Stimulated activated CD8-positive, alpha-beta memory T cell treated with anti-CD3 and anti-CD28 coated beads, Interleukin-7, amount 100 ng/mL, for 1 hour (primary cell): ENCODE measurements at places on chromosomes 7 and 10.

DNA sequence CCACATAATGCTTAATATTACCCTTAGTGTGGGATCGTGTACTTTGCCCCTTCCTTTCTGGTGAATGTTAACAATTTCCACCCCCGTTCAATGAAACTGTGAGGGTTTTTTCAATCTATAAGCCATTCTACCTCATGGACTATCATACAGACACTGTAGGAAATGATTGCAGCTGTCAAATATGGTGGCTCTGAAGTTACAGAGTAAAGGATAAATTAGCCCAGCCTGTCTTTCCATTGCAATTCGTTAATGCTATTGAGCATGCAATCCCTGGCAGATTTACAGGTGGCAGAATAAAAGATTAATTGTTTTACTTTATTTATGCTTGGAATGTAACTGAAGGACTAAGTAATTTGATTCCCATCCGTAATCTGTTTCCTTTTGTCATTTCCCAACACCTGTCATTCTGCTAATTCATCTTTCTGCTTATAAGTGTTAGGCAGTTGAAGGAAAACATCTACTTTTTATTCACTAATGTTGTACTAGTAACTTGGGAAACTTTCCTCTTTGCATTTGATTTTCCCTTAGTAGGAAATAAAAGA is 1211.6 kb upstream of the LRRN3 start:
- no peak for DNase-seq

- no peak for DNase-seq
These were observed 241.5 kb downstream of the AUTS2 start for GRCh38 chr7:69839782-69840181.

GRCh38 chr7:51025668-51026067 is 243.0 kb upstream of the GRB10 start:
- no peak for DNase-seq

- no peak for DNase-seq
These were observed 40.7 kb downstream of the ARL4A start for GRCh38 chr7:12728192-12728538.

GRCh38 chr10:43012578-43012977 is 64.3 kb upstream of the RET start:
- no peak for DNase-seq

- DNase-seq, result no peak
These were observed 40.1 kb downstream of the SLC29A4 start for GRCh38 chr7:5322621-5323410.
